Gastroesophageal sphincter (tissue), 4 donors: ENCODE measurements at places on chromosomes 6 and 20.

GRCh38 chr6:118529756-118530155 lies 18.3 kb upstream of the PLN start:
- ATAC-seq = no peak

DNA sequence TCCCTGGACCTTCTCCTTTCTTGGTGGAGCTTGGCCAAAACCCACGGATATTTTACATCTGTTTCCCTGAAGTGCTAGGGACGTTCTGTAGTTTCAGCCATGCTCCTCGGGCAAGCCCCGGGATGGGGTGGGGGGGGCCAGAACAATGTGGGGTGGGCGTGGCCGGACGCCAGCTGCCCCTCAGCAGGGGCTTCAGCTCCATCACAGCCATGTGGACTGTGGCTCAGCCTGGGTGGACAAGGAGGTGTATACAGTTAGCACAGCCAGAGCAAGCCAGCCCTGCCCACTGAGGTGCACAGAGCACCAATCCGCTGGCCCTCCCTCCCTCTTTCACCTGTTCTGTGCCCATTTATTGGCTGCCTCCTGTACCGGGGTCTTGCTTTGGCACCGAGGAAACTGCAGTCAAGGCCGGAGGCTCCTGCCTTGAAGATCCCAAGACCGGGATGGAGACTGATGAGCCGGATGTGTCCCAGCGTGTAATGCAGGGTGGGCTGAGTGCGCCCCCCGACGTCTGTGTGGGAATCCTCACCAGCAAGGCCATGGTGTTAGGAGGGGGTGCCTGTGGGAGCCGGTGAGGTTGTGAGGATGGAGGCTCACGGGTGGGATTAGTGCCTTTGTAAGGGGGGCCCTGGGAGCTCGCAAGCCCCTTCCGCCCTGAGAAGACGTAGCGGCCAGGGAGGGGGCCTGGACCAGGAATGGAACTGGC lies 28.0 kb downstream of the FRMD1 start:
- no peak for ATAC-seq

DNA sequence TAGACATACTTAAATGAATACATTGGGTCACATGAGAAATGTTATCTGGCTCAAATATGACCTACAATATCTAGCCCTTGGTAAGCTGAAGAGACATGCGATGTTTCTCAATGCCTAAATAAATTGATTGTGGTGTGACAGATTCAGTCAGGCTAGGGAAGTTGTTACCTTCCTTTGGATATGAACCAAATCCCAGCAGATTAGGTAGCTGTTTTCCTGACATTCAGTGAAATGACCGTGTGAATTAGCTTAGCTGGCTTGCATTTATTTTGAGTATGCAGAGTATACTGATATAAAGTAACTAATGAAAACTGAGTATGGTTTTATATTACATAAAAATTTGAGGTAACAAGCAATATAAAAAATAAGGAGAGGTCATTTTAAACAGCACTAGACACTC lies 288.2 kb downstream of the GJA1 start:
- no peak for ATAC-seq

- no peak for ATAC-seq
Measured at GRCh38 chr6:139613496-139613895, 239.0 kb upstream of the CITED2 start.

DNA sequence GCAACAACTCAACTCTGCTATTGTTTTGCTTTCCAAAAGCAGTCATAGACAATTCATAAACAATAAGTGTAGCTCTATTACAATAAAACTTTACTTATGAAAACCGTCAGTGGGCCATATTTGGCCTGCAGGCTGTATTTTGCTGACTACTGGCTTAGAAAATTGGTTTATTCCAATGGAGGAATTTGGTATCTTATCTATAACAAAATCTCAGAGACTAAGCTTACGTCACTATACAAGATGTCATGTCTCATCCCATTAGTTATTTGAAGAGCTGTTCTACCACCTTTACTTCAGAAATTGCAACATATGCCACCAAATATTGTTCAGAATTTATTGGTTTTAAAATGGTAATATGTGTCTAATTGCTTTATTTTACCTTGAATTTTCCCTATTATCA lies 436.9 kb downstream of the HTR1B start:
- no peak for ATAC-seq

DNA sequence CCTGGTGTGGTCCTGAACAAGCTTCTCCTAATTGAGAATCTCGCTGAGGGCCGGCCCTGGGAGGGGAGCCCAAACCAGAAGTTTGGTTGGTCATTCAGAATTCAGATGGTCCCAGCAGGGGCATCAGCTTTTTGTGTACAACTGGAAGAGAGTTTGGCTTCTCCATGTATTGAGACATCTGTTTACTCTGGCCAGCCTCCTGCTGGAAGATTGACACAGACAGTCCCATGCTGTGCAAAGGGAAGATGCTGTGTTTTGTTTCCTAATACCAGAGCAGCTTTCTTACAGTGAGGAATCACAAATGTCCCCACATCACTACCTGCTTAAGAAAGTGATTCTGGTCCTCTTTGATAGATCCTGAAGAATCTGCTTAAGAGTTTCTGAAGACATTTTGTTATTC lies 97.8 kb downstream of the PLEKHG1 start:
- ATAC-seq = peak; percentile 81

DNA sequence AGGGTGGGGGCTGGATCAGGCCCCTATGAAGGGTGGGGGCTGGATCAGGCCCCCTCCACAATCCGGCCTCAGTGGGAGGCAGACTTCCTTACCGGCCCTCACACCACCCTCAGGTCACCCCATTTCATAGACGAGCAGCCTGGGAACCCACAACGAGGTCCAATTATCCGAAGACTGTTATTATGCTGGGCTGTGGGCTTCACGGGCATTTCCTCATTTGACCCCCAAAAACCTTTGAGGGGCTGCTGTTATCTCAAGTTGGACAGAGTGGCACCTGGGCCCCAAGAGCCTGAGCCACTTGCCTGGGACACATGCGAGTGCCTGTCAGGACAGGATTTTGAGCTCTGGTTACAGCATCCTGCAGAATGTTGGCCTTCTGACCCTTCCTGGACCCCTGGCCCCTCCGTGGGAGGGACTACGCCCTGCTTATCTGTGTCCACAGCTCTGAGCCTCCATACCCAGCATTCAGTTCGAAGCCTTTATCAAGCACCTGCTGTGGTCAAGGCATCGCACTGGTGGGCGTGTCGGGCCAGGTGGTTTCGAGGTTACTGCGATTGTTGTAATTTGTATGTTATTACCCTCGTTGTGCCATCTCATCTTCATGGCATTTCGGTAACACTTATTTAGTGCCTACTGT lies 34.5 kb upstream of the PCMTD2 start:
- ATAC-seq = no peak

DNA sequence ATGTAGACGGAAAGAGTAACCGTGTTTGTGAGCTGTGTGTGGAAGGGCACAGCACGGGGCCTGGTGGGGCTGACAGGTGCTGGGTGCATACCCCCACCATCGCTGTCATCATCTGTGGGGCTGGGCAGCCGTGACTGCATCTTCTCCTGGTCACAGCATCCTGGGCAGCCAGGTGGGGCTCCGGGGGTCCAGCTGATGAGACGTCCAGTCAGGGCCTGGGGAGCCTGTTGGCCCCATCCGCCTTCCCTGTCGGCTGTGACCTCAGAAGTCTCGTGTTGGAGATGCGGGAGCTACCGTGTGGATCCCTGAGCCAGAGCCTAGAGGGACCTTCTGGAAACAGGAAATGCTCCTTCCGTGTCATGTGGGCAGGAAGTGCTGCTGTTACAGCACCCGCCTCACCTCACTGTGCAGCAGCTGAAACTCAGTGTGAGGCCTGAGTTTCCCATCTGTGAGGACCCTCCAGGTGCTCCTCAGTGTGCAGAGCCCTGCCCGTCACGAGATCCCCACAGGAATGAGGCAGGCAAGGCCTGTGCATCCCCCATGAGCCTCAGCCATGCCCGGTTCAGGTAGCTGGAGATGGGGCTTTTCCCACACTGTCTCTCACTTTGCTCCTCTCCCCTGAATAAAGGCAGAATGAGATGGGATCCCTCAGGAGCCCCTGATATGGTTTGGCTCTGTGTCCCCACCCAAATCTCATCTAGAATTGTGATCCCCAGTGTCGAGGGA lies 108.7 kb downstream of the ERMARD start:
- no peak for ATAC-seq

GRCh38 chr6:170279977-170280688 lies 10.7 kb downstream of the DLL1 start:
- peak; percentile 62 for ATAC-seq

DNA sequence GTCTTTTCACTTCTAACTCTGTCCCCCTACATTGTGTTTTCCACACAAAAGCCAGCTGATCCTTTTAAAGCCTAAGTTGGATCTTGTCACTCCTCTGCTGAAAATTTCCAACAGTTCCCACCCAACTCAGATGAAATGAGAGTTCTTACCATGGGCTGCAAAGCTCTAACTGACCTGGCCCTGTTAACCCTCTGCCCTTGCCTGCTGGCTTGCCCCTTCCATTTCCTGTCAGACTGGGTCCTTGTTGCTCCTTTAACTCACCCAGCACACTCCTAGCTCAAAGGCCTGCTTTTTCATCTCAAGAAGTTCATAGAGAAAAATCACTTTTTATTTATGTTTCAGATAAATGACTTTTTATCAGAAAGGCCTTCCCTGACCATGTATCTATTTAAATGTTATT lies 66.5 kb upstream of the HEY2 start:
- ATAC-seq = no peak

GRCh38 chr6:163460307-163460782 lies 45.8 kb downstream of the QKI start:
- no peak for ATAC-seq

- no peak for ATAC-seq
Measured at GRCh38 chr6:107942142-107942541, 15.9 kb downstream of the SEC63 start.

DNA sequence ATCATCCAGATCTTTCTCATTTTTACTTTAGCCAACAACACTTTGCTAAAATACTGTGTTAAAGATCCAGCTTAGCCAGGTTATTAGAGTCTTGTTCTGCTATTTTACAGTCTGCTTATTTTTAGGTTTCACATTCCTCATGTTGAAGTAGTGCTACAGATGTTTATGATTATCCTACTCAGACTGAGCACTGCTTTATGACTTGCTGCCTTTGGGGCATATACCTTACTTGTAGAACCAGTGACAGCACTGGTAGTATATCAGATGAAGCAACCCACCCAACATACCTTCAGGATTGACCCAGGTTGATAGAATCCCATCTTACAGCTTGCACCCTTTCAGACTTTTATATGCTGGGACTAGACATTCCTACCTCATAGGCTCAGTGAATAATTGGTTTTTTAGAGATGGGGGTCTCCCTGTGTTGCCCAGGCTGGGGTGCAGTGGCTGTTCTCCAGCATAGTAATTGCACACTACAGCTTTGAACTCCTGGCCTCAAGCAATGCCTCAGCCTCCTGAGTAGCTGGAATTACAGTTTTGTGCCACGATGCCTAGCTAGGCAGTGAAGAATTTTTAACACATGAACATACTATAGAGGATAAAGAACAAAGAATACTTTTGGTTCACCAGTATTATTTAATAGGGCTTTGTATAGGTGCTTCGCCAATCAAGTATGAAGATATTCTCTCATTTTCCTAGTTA lies 63.8 kb upstream of the DYNLRB1 start:
- no peak for ATAC-seq

GRCh38 chr6:41577356-41578216 lies 31.4 kb downstream of the FOXP4 start:
- no peak for ATAC-seq

DNA sequence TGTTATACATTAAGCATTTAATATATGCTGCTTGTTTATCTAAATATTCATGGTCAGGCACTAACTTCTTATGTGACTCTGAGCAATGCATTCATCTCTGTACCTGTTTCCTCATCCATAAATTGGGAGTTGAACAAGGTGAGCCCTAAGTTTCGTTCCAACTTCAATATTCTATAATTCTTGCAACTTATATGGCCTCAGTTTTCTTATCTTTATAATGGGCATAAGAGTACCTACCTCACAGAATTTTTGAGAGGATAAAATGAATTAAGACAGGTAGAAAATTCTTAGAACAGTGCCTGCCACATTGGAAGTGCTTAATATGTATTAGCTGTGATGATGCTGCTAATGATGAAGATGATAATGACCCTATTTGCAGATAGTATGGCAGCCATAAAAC lies 11.8 kb upstream of the HIVEP2 start:
- no peak for ATAC-seq

- ATAC-seq = no peak
Measured at GRCh38 chr20:61953037-61954021, 112.4 kb downstream of the TAF4 start.

DNA sequence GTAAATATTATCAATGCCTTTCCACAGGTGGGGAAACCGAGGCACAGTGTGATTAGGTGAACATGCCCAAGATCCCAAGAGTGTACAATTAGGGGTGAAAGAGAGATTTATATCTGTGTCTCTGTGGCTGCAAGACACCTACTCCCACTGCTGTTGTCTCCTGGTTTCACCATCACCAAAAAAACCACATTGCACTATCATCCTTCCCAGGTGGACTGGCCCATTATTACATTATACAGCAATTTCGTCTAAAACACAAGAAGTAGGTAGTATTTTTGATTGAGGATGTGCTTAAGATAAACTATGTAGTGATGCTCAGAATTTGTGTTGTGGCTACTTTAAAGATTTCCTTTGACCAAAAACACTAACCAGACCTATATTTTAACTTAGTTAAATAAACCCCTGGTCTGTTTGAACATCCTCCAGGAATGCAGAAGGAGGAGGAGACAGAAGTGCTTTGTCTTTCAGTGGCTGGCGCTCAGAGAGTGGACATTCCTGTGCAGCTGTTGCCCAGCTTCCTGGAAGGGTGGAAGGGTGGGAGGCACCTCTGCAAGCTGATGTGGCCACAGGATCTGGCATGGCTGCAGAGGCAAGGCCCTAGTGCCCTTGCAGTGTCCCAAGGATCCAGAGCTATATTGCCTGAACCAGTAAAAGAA lies 23.8 kb downstream of the DCBLD1 start:
- no peak for ATAC-seq

DNA sequence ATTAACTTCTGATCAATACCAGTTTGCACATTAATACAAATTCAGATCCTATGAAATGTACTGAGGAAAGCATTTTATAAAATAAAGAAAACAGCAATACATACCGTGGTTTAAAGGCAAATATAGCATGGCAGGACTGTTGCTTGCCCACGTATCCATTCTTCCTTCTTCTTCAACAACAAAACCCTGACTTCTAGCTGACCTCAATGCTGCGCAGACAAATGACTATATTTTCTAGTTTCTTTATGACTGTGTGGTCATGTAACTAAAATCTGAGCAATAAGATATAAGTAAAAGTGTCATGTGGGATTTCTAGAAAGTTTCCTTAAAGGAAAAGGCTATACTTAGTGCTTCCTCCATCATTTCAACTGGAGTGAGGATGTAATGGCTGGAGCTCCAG lies 85.0 kb downstream of the CDC40 start:
- no peak for ATAC-seq

DNA sequence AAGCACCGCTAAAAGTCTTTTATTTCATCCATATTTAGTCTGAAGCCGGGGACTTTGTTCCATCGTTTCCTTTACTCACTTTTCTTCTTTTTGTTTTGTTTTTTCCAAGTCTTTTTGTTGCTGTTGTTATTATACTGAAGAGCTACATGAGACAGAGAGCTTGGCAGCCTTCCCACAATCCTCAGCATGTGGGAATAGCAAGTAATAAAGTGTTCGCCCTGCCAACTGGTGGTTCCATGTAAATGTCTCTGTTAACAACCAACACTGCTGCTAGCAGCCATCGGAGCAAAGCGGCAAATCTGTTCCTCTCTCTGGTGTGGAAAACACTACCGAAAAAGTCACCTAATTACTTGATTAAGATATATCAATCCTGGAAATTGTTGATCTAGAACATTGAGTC lies 437.8 kb upstream of the ID4 start:
- no peak for ATAC-seq
